Stimulated activated CD4-positive, alpha-beta T cell treated with anti-CD3 and anti-CD28 coated beads, TNF-alpha, amount 100 ng/mL, for 4 hours (primary cell): ENCODE measurements at places on chromosomes 5 and 9.

DNA sequence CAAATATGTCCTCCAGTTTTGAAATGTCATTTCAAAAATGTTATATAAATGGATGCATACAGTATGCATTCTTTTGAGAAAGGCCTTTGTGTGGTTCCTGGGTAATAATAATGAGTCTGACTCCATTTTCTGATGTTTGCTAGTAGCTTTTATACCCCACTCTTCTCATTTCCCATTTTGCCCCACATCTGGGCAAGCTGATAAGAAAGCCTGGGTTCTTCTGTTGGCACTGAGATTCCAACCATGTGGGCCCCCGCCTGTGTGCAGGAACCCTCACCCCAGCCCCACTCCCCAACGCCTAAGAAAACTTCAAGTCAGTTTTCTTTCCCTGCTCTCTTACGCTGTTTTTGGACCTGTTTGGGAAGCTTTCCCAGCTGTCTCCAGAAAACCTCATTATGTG, 89.4 kb downstream of the SNX18 start:
- DNase-seq: no peak

GRCh38 chr9:124671861-124672260, 99.2 kb downstream of the NR6A1 start:
- no peak for DNase-seq

- DNase-seq: no peak
Measured at GRCh38 chr5:14675865-14676300, 11.4 kb downstream of the OTULIN start.

DNA sequence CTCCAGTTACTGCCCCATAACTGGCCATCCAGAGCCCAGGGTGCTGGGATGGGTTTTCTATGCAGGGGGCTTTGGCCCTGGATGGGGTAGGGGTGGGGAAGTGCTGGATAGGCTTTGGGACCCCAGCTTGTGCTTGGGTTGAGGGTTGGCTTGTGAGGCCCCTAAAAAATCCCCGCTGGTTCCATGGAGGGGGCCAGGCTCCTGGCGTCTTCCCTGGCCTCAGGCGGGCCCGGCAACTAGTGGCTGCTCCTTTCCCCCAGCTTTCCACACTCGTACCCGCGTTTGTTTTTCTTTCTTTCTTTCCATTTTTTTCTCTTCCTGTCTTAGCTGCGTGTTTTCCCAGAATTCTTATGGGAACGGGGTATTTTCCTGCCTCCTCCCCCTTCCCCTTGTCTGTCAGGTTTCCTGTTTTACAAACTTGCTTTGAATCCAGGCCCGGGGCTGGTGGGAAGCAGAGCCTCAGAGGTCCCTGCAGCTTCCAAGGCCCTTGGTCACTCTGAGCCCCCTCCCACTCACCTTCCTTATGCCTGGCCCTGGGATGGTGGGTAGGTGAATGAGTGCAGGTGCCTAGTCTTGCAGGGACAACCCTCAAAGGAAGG, 40.2 kb downstream of the RGS3 start:
- no peak for DNase-seq

- no peak for DNase-seq
Measured at GRCh38 chr5:152335461-152335860, 69.6 kb downstream of the NMUR2 start.

DNA sequence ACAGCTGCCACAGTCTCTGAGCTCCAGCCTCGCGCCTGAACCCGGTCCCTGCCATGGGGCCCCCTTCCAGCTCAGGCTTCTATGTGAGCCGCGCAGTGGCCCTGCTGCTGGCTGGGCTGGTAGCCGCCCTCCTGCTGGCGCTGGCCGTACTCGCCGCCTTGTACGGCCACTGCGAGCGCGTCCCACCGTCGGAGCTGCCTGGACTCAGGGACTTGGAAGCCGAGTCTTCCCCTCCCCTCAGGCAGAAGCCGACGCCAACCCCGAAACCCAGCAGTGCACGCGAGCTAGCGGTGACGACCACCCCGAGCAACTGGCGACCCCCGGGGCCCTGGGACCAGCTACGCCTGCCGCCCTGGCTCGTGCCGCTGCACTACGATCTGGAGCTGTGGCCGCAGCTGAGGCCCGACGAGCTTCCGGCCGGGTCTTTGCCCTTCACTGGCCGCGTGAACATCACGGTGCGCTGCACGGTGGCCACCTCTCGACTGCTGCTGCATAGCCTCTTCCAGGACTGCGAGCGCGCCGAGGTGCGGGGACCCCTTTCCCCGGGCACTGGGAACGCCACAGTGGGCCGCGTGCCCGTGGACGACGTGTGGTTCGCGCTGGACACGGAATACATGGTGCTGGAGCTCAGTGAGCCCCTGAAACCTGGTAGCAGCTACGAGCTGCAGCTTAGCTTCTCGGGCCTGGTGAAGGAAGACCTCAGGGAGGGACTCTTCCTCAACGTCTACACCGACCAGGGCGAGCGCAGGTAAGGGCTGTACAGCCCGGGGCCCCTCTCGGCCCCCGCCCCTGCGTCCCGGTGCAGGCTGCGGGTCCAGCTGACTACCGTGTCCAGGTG, 509 bp downstream of the LVRN start:
- DNase-seq: no peak

GRCh38 chr5:40502736-40503135, 177.0 kb upstream of the PTGER4 start:
- DNase-seq: no peak
